ENCODE measurements at places on chromosomes 11 and 22.

GRCh38 chr11:134768463-134768862, 356.4 kb upstream of the B3GAT1 start:
- peaks cover 16% of the 10 kb centered on the region for H3K4me1 ChIP-seq
- H3K4me3 ChIP-seq, result no peak overlapping the region
- H3K27ac ChIP-seq, result no peak overlapping the region
- no peak for DNase-seq

- peaks cover 87% of the 10 kb centered on the region for H3K36me3 ChIP-seq
- H3K27me3 ChIP-seq, result no peaks in the 10 kb centered on the region
- peaks cover 12% of the 10 kb centered on the region for H3K4me1 ChIP-seq
Observed at GRCh38 chr22:24325105-24325757, 54.6 kb downstream of the SPECC1L start.

DNA sequence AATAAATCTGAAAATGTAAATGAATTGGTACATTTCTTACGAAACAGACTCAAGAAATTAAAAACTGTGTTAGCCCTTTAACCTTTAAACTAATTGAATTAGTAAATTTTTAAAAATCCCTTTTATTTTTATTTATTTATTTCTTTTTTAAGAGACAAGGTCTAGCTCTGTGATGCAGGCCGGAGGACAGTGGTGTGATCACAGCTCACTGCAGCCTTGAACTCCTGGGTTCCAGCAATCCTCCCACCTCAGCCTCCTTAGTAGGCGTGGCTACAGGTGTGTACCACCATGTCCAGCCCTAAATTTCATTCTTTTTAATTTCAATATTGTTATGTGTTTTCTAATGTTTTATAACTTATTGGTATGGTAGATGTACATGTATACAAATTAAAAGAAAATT, 72.6 kb downstream of the MYEOV start:
- no peak overlapping the region for H3K27ac ChIP-seq
- DNase-seq, result no peak
- no peak overlapping the region for H3K4me3 ChIP-seq
- H3K27me3 ChIP-seq, result peaks cover 13% of the 10 kb centered on the region

- peak; percentile 1 for DNase-seq
- H3K4me1 ChIP-seq, result no peaks in the 10 kb centered on the region
- H3K4me3 ChIP-seq, result no peak overlapping the region
- H3K27me3 ChIP-seq, result no peaks in the 10 kb centered on the region
- H3K36me3 ChIP-seq, result no peaks in the 10 kb centered on the region
- no peak overlapping the region for H3K27ac ChIP-seq
Observed at GRCh38 chr22:49748514-49748913, 79.2 kb downstream of the BRD1 start.

- no peaks in the 10 kb centered on the region for H3K27me3 ChIP-seq
- peaks cover 20% of the 10 kb centered on the region for H3K4me1 ChIP-seq
- DNase-seq, result no peak
- no peak overlapping the region for H3K4me3 ChIP-seq
- no peaks in the 10 kb centered on the region for H3K36me3 ChIP-seq
Observed at GRCh38 chr11:128690665-128691101, 3.2 kb upstream of the FLI1 start.

GRCh38 chr11:120431633-120432032, 79.9 kb upstream of the GRIK4 start:
- no peak overlapping the region for H3K27ac ChIP-seq
- peaks cover 13% of the 10 kb centered on the region for H3K27me3 ChIP-seq
- no peak for DNase-seq
- H3K4me3 ChIP-seq, result no peak overlapping the region
- H3K36me3 ChIP-seq, result no peaks in the 10 kb centered on the region
- H3K4me1 ChIP-seq, result no peaks in the 10 kb centered on the region

GRCh38 chr11:108870373-108871020, 205.6 kb downstream of the DDX10 start:
- H3K4me1 ChIP-seq, result no peaks in the 10 kb centered on the region
- H3K36me3 ChIP-seq, result no peaks in the 10 kb centered on the region
- H3K27me3 ChIP-seq, result no peaks in the 10 kb centered on the region
- no peak for DNase-seq
